B cell (primary cell): ENCODE measurements at places on chromosomes 2 and 18. TPM values are rescaled to one million over a fixed set of nuclear protein-coding genes. Genes with fewer than 3 reads are reported as not detected.

The CLIP4 gene
- total RNA-seq, result 20.0 and 20.8 TPM in 2 replicates

DNA sequence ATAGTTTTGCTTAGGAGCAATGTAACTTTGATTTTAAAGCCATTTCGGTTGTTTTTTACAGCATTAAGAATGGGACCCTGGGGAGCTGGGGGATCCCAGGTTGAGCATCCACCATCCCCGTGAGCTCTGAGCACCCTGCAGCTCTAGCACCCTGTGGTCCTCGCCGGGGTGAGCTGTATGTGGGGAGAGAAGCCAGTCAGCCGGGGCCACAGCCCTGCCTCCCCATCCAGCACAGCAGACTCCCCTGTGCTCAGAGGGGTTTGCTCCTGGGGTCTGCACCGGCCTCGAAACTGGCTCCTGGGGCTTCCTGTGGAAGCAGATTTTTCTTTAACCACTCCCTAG is 1.3 kb downstream of the COL6A3 start:
- no peak for DNase-seq

DNA sequence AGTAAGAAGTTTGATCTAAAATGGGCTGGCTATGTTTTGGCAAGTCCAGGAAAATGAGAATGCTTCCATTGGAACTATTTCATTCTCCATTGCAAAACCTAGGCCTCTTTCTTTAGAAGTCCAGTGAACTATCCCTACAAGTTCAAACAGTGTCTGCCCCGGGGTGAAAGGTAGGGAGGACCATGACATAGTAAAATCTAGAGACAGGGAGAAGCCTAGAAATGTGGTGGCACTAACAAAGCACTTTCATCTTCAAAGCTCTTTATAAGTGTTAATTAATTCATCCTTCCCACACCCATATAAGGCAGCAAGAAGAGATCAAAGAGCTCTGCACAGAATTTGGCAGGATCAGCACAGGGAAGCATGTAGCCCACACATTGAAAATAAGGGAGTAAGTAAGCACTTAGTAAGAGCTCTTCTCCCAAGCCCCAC is 214.5 kb downstream of the IRS1 start:
- DNase-seq, result no peak

DNA sequence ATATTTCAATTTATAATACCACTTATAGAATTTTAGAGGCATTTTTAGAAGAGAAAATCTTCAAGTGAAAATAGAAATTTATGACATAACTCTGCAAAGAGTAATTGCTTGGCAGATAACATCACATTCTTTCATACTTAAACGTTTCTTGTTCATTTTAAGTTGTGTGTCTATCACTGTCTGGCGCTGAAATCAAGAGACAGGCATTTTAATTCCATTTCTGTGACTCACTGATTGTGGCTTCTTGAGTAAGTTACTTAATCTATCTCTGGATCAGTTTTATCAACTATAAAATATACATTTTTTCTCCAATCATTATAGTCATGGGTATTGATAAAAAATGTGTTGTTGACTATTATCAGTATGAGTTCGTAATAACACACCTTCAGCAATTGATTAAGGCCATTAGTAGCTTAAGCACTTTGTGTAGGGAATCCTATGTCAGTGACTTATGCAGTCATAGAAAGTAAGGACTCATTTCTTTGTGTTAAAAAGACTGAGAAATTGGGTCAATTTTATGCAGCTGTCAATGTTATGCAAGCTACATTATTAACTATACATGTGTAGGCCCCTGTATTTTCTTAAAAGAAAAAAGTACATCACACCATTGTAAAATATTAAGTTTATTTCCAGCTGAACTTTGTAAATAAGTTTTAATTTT is 497.3 kb downstream of the CCDC85A start:
- DNase-seq, result no peak
